ENCODE measurements at places on chromosomes 3 and 15.

DNA sequence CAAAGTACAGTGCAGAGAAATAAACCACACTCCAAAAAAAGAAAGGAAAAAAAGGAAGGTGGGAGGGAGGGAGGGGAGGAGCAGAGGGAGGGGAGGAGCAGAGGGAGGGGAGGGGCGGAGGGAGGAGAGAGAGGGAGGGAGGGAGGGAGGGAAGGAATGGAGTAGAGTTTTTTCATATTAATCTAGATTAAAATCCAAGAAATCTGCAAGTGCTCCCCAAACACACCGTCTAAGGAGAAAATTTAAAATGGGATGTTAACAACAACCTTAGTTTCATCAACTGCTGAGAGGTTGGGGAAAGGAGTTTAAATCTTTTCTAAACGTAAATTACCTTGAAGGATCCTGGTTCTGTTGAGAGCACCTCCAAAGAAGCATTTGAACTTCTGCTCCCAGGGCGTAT is 6.6 kb downstream of the FSIP1 start:
- no peak for DNase-seq

DNA sequence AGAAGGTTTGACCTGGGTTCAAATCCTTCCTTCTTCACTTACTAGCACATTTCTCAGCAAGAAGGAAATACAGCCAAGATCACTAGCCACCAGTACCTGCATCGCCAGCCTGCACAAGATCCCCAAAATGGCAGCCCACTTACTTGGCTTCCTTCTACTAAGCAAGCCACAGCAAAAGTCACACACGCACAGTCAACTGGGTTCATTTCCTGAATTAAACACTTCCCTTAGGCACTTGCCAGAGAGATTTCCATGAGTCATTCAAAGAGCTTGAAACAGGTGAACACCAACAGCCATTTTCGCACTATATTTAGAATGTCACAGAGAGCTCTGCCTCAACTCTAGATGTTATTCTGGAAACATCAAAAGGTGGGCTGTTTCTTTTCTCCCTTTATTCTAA is 42.6 kb downstream of the MGLL start:
- DNase-seq: no peak

DNA sequence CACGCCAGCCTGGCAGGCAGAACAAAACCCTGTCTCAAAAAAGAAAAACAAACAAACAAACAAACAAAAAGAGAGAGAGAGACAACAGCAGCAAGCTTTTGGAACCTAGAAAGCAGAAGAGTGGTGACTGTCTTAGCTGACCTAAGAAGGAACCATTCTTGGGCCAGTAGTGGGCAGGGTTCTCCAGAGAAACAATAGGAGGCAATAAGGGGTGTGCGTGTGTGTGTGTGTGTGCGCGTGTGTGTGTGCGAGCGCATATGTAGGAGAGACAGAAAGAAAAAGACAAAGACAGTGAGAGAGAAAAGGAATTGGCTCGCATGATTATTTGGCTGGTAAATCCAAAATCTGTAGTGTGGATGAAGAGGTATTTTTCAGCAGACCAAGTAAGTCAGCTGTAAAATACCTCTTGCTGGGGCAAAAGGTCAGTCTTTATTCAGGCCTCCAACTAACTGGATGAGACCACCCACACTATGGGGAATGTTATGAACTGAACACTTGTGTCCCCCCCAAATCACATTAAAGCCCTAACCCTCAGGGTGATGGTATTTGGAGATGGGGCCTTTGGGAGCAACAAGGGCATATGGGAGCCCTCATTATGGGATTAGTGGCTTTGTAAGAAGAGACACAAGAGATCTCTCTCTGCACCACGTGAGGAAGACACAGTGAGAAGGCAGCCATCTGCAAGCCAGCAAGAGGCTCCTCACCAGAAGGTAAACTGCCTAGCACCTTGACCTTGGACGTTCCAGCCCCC is 15.1 kb upstream of the BLM start:
- no peak for DNase-seq

DNA sequence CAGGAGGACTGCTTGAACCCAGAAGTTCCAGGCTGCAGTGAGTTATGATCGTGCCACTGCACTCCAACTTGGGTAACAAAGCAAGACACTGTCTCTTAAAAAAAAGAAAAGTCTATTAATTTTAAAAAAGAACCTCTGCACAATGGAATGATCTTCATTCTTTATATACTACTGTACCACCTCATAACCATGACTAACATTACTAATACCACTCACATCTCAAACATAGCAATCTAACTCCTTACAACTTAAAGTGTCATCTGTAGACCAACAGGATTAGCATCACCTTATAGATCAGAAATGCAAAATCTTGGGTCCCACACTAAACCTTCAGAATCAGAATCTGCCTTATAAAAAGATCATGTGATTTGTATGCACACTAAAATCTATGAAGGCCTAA is 48.8 kb upstream of the MAP4 start:
- DNase-seq: no peak

DNA sequence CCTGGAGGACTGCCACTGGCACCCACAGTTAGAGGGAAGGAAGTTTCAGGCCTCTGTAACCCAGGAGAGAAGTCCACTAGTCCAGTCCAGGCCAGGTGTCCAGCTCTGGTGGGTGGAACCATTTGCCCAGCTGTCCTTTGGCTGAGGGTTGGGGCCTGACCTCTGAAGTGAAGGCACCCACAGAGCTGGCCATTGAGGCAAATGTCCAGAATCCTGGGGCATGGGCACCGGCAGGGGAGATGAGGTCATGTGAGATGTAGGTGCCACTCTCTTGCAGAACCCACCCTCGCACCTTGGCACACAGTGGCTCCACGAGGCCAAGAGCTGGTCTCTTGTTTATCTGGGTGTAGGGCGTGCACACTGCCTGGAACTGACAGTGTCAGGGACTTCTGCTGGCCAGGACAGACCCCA is 162.8 kb downstream of the SMAD6 start:
- peak; percentile 49 for DNase-seq

GRCh38 chr3:27591312-27592210 is 107.4 kb upstream of the SLC4A7 start:
- no peak for DNase-seq

Data from type B pancreatic cell (in vitro differentiated cells).